Mesothelial cell of epicardium (in vitro differentiated cells): ENCODE measurements at places on chromosomes 7 and 10.

GRCh38 chr10:113711142-113711541 is 31.4 kb downstream of the CASP7 start:
- DNase-seq = no peak

- DNase-seq = no peak
Observed at GRCh38 chr7:108605559-108606201, 36.0 kb downstream of the DNAJB9 start.

DNA sequence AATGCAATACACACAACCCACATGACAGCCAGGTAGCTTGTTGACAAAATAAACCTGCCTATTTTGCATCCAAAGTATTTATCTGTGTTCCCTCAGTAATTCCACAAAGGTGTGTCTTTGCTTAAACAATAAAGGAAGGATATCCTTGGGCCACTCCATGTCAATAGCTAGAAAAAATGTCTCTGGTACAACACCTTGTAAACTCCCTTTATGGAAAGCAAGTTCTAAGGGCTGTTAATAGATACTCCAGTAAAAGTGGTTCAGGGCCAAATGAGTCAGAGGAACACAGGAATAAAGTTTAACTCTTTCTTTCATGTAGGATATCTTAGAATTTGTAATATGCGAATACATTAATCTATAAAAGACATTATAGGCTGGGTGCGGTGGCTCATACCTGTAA is 96.9 kb upstream of the LRRTM3 start:
- DNase-seq = no peak

- DNase-seq = no peak
Observed at GRCh38 chr7:139718859-139719258, 58.9 kb downstream of the HIPK2 start.

DNA sequence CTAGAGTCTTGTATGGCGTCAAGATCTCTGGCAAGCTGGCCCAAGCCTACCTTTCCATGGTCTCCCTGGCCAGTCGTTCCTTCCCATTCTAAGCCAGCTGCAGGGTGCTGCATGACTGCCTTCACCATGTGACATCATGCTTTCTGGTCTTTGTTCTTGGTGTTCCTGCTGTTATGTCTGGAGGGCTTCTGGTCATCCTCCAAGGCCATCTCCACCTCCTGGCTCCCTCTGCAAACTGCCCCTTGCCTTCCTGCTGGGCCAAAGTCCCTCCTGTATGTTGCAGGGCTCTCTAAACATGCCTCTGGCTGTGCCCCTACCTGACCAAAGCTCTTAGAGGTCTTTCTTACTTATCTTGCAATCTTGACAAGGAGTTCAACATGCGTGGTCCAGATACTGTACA is 44.4 kb upstream of the SHH start:
- no peak for DNase-seq

DNA sequence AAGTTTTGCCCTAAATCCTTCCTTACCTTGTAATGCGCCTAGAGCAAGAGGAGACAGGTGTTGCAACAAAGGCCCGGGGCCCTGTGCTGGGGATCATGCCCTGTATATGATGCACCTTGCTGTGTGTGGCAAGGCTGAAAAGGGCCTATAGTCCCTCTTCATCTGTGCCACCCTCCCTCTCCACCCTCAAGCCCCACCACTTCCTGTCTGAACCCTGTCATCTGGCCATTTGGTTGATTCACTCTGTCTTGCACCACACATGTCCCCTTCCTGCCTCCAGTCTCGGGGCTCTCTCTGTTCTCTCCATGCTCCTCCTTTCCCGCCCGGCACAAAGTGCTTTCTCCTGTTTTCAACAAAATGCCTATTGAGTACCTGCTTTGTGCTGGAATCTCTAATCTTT is 11.5 kb upstream of the MALSU1 start:
- no peak for DNase-seq

DNA sequence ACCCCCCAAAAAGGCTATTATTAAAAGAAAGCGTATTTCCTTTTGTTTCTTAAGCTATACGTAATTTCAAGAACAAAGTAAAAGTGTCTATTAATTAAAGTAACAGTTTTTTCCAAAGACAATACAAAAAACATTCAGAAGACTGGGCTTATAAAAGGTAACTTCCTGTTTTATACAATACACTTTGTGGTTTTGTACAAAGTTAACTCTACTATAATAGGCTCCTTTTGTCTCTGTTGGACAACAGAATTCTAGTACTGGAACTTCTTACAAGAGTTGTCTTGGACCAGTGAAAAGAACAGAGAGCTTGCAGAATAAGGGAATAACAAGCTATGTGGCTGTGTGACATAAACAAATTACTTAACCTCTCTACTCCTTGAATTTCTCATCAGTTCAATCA is 21.5 kb downstream of the SFMBT2 start:
- no peak for DNase-seq

DNA sequence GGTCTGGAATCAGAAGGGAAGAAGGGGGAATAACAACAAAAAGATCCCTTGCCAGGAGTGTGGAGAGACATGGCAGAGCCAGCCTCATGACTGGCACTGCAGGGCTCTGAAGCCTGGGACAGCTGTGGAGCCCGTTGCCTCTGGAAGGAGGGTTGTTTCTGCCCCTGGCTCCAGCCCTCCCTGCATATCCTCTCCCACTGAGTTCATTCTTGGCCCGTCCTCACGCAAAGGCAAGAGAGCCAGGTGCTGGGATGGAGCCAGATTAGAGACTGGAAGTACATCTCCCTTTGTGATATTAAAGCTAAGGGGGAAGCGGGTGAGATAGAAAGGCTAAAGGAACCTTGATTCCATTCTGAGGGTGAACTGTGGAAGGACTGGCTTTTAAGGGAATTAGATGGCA is 141.5 kb upstream of the NPVF start:
- DNase-seq = no peak

DNA sequence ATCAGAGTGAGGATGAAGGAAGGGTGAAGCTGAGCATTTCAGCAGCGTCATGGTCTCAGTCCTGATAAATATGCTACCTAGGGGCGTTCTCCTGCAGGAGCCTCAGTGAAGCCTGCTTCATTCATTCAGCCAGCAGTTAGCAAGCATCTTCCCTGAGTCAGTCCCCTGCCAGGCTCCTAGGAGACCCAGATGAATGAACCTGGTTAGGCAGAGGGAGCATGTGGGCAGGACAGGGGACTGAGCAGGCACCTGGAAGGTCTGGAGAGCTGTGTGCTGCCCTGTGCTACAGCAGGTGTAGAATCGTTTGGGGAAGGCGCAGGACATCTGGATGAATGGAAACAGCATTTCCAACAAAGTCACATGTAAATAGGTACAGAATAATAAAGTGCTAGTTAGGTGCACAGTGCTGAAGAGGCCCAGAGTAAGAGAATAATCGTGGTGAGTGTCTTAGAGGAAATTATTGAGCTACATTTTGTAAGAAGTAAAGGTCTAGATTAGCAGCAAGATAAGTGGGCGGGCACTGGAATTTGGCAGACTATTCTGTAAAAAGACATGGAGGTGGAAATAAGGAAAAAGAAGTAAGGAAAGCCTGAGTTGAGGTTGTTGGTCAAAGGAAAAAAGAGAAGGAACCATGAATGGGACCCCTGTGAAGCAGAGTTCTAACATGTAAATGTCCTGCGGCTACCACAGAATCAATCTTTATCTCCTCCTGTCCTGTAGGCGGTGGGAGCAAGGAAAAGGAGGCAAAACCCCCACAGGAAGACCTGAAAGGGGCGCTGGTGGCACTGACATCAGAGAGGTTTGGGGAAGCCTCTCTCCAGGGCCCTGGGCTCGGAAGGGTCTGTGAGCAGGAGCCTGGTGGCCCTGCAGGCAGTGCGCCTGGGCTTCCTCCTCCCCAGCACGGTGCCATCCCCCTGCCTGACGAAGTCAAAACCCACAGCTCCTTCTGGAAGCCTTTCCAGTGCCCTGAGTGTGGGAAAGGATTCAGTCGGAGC is 12.0 kb downstream of the ZSCAN25 start:
- no peak for DNase-seq

DNA sequence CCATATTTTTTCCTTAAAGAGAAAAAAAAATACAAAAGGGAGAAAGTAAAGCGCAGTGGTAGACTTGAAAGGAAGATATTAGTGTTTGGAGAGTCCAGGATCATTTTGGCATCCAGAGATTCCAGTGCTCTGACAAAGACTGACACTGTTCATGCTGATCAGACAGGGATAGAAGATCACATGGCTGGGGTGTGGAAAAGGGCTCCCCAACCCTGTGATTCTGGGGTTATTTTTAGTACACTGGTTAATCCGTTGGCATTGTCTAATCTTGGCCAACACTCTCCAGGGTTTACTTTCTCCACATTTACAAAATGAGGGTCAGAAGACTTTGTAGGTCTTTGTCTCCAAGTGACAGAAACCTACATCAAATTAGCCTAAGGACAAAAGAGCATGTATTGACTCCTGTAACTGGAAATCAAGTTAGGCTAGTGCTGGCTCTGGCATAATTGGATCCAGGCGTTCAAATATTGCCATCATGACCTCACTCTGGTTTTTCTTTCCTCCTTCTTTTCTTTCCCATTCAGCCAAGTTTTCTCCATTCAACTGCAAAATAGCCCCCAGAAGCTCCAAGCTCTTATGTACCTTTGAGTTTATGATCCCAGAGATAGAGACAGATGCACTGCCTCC is 181.6 kb downstream of the PHTF2 start:
- no peak for DNase-seq

- no peak for DNase-seq
Observed at GRCh38 chr10:104835422-104835821, 194.3 kb downstream of the SORCS3 start.
